Stimulated activated effector memory CD8-positive, alpha-beta T cell treated with anti-CD3 and anti-CD28 coated beads, Interleukin-12 subunit alpha, Interleukin-12 subunit beta, amount 100 ng/mL, for 72 hours (primary cell): ENCODE measurements at places on chromosomes 6 and 20.

DNA sequence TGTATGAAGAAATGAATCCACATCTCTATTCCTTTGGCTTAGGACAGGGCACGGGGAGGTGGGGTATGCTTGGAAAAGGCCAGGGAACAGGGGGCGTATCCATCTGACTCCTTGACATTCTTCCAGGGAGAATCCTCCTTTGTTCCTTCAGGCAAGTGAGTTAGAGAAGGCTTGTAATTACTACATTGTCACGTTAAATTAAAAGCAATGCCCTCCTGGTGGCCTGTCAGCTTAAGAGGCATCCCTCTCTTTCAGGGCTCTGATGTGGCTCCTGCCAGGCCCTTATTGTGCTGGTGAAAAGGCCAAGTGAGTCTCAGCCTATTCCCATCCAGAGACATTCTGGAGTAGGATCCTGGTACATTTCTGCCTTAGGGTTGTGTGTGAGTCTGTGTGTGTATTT is 128.3 kb downstream of the FOXA2 start:
- no peak for DNase-seq

DNA sequence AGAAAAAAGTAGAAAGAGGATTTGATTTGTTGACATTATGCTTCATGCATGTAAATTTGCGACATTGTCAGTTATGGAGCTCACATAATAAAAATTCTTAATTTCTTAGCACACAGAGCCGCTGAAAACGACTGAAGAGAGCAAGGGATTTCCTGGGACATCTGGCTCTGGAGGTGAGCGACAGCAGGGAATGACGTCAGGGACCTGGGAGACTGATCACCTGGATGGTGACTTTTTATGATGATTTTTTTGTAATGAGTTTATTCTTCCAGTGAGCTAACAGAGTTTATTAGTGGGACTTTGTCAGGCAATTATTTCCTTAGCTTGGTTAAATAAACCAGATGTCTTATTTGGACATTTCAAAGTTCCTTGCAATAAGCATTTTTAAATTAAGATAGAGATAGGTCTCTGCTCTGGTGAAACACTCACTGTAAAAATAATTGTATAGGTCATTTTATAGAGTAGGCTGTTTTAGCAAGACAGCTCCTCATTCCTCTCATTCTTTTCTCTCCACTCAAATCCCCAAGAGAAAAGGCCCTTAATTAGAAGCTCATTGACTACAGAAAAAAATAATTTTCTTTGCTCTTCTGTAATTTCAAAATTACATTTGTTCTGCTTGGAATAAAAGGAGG is 19.4 kb downstream of the TMEM200A start:
- DNase-seq = no peak

GRCh38 chr20:35883778-35884540 is 70.3 kb downstream of the SCAND1 start:
- DNase-seq = peak; percentile 21

DNA sequence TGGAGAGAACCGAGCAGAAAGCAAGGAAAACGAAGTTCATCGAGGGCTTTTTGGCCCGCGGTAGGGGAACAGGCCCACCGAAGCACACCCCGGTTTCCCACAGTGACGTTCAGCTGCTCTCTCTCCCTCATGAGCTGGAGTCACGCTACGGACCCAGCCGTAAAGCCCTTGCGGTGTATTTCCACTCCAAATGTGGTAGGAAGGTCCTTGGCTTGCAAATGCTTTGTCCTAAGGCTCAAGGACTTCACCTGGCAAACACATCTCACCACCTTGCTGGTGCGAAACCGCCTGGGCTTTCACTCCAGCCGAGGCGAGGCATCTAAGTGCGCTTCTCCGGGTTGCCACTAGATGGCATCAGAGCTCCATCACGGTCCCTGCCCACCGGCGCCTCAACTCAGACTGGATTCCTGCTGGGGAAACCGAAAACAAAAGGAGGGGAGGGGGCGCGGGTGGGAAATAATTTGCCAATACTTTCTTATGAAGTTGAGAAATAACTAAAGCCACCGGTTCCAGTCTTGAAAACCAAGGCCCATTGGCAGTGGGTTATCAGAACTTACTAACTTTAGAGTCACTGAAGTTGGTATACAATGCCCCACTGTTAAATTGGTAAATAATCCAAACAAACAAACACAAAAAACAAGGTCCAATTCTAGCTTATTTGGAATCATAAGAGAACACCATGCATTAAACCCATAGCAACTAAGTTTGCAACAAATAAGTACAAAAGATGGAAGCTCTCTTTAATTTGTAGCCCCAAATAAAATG is 13.4 kb upstream of the FOXC1 start:
- DNase-seq = peak; percentile 57

DNA sequence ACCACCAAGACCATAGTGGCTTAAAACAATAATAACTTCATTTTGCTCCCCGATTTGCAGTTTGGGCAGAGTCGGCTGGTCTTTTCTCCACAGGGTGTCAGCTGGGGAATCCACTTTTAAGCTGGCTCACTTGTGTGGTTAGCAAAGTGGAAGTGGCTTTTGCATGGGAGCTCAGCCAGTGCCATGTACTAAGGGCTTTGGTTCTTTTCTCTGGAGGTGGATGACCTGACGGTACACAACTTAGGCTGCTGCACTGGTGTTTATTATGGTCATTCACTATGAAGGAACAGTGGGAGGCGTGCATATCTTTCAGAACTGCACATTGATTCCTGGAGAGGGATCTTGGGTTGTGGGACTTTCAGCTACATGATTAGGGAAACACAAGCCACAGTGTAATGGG is 141.0 kb downstream of the OR2B2 start:
- DNase-seq = no peak

- no peak for DNase-seq
These were observed 233.7 kb upstream of the ARID1B start for GRCh38 chr6:156543431-156543830.

GRCh38 chr6:168385037-168385759 is 55.8 kb upstream of the SMOC2 start:
- no peak for DNase-seq

DNA sequence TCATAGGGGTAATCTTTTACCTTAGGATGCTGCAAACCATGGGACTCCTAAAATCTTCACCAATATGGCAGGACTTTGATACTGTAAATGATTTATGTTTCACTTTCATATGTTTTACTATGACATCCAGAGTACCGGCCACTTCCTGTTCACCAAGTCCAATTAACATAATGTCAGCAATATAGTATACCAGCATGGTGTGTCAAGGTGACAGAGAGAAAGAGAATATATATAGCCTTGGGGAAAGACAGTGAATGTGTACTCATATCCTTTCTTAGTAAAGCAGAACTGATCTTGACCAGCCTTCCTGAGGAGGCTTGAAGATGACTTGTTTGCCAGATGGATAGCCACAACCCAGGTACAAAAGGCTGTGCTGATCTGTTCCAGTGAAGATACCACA is 127.9 kb downstream of the NRN1 start:
- DNase-seq = no peak

GRCh38 chr6:37868447-37868825 is 48.9 kb downstream of the ZFAND3 start:
- no peak for DNase-seq

DNA sequence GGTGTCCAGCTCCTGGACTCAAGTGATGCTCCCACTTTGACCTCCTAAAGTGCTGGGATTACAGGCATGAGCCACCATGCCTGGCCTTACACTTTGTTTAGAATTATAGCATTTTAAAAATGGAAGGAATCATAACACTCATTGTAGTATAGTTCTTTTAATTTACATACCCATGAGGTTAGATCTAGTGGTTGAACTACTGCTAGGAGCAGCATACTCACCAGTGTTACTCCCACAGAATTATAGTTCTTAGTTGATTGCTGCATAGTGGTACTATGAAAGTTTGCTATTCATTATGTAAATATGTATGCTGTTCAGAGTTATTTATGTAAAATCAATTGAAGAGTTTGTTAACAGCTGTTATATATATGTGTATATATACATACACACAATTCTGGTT is 85.4 kb downstream of the MYO6 start:
- no peak for DNase-seq

DNA sequence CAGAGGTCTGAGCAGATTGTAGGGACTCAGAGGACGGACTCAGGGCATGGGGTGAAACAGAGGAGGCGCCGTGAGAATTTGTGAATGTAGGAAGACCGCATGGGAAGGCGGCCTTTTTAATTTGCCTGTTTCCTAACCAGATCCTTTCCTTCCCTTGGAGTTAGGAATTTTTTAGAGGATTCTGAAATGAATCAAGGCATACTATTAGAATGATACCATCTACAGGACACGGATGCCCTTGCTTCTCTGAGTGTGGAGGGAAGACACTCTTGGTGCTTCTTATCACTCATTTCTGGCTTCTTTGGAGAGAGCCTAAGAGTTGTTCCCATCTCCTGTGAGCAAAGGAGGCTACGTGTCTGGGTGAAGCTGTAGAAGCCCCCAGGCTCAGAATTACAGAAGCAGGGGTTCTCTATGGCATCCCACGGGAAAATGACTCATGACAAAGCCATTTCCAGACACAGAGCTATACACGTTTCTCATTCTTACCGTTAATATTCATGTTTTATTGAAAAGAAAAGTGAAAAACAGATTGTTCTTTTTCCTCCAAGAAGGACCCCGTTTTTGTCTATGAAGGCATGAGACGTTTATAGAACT is 148.5 kb downstream of the EDN3 start:
- DNase-seq = no peak

- no peak for DNase-seq
These were observed 12.0 kb upstream of the LTA start for GRCh38 chr6:31559958-31560696.

GRCh38 chr6:6686748-6687601 is 98.5 kb downstream of the LY86 start:
- DNase-seq = no peak

GRCh38 chr6:147195510-147195909 is 8.7 kb upstream of the STXBP5 start:
- DNase-seq = no peak
